ENCODE measurements at places on chromosomes 6 and 20. TPM values are rescaled to one million over a fixed set of nuclear protein-coding genes. Genes with fewer than 3 reads are reported as not detected.

DNA sequence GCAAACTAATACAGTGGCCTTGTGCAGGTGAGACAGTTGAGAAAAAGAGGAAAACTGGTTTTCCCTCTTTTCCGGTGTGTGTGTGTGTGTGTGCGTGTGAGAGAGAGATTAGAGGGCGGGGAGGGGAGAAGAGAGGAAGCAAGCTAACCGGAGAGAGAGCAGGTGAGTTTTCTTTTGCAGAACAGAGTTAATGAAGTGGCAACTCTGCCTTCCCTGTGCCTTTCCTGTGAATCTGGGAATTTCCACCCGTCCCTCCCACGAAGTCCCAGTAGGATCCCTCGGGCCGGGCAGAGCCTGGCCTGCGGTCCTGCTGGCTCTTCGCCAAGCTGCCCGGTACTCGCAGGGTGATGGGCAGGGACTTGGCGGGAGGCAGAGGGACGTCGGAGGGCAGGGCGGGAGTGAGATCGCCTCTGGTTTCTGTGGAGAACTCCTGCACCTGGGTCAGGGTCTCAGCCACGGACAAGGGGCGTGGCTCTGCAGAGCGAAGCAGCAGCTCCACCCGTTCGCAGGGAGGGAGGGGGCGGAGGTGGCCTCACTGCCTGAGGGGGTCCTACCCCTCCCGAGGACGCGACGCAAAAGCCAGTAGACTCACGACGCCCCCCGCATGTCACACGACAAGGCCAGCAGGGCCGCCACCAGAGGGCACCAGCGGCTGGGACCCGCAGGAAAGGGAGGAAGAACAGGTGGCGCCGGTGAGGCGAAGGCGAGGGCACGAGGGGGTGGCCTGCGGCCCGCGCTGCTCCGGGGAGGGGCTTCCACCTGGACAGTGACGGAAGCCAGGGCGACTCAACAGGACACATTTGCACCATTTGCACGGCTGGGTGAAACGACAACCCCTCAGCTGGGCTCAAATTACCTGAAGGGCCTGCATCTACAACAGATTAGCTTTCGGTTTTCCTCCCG, 51.2 kb upstream of the RNF182 start:
- peaks cover 21% of the 10 kb centered on the region for H3K4me1 ChIP-seq
- no peak overlapping the region for H3K27ac ChIP-seq
- peaks cover 10% of the 10 kb centered on the region for H3K36me3 ChIP-seq
- peaks cover 27% of the 10 kb centered on the region for H3K27me3 ChIP-seq
- peak overlapping the region; percentile 66 for H3K4me3 ChIP-seq

- DNase-seq: no peak
- peaks cover 37% of the 10 kb centered on the region for H3K4me1 ChIP-seq
- H3K4me3 ChIP-seq: no peak overlapping the region
- H3K27ac ChIP-seq: no peak overlapping the region
- no peaks in the 10 kb centered on the region for H3K27me3 ChIP-seq
Measured at GRCh38 chr6:12174878-12175277, 115.3 kb upstream of the EDN1 start.

DNA sequence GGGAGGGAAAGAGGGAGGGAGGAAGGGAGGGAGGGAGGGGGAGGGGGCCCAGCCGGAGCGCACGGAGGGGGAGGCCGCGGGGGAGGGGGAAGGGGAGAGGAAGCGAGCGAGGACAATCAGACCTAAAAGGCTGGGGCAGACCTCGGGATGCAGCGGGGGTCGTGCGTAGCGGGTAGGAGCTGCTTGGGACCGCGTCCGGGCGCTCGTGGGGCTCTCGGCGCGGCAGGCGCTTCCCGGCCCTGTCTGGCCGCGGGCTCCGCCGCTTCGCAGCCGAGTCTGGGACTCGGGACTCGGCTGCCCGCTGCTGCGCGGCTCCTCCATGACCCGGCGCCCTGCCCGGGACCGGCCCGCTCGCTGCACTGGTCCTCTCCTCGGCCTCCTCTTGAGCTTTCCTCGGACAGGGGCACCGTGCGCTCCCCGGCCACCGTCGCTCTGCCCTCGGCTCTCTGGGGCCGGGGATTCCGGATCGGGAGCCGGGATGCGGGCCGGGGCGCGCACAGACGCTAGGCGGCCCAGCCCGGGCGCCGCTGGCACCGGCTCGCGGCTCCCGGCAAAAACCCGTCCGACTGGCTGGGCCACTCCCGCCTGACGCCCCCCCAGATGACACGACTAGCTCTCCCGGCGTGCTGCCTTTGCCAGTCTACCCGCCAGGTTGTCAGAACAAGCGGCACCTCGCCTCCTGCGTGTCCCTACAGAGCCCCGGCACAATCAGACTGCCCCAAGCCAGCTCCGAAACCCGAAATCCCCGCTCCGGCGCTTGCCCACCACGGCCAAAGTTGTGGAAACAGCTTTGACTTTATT, 2.2 kb downstream of the TFAP2A start:
- H3K4me3 ChIP-seq: peak overlapping the region; percentile 85
- H3K27me3 ChIP-seq: peaks cover 95% of the 10 kb centered on the region
- peaks cover 85% of the 10 kb centered on the region for H3K4me1 ChIP-seq
- peak; percentile 75 for DNase-seq

- no peaks in the 10 kb centered on the region for H3K36me3 ChIP-seq
- H3K4me3 ChIP-seq: no peak overlapping the region
- H3K27ac ChIP-seq: no peak overlapping the region
Measured at GRCh38 chr20:45361793-45362192, 1.2 kb upstream of the SYS1 start.

DNA sequence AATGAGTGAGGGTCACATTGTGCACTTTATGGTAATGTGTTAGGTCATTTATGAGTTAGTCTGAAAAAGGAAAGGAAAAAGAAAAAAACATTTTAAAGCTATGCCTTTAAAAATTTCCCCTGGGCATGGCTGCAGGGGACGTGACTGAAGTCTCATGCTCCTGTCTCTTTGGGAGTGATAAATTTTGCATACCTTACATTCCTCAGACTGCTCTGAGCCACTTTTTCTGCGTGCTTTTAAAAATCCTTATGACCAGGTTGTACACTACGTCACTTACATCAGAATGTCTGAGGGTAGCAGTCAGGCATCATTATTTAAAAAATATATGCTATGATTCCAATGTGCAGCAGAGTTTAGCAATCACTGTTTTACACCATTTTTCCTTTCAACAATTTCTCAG, 121.2 kb downstream of the RFPL4B start:
- no peak overlapping the region for H3K27ac ChIP-seq
- no peaks in the 10 kb centered on the region for H3K4me1 ChIP-seq
- no peaks in the 10 kb centered on the region for H3K36me3 ChIP-seq
- H3K27me3 ChIP-seq: no peaks in the 10 kb centered on the region

- DNase-seq: no peak
- peak overlapping the region; percentile 93 for H3K4me3 ChIP-seq
- H3K36me3 ChIP-seq: no peaks in the 10 kb centered on the region
- peaks cover 52% of the 10 kb centered on the region for H3K4me1 ChIP-seq
- H3K27ac ChIP-seq: no peak overlapping the region
Measured at GRCh38 chr6:149319422-149319821, 1.9 kb downstream of the TAB2 start.

- no peak overlapping the region for H3K4me3 ChIP-seq
- peaks cover 15% of the 10 kb centered on the region for H3K4me1 ChIP-seq
- no peak overlapping the region for H3K27ac ChIP-seq
- DNase-seq: no peak
- H3K27me3 ChIP-seq: peaks cover 11% of the 10 kb centered on the region
Measured at GRCh38 chr20:23200413-23200812, 114.3 kb upstream of the CD93 start.

FUCA2 gene
- total RNA-seq: 55.4 TPM

PREP gene
- 66.3 TPM for total RNA-seq

Measured in WTC11 (cell line).